Right cardiac atrium (tissue), 5 donors: ENCODE measurements at places on chromosomes 6 and 20. TPM values are rescaled to one million over a fixed set of nuclear protein-coding genes. Genes with fewer than 3 reads are reported as not detected.

The DNMT3B gene
- 0.62 TPM for total RNA-seq

The TXLNB gene
- total RNA-seq = 94.1 TPM

The DZANK1 gene
- total RNA-seq = 0.53 TPM

The KIFC1 gene
- 1.2 TPM for total RNA-seq

DNA sequence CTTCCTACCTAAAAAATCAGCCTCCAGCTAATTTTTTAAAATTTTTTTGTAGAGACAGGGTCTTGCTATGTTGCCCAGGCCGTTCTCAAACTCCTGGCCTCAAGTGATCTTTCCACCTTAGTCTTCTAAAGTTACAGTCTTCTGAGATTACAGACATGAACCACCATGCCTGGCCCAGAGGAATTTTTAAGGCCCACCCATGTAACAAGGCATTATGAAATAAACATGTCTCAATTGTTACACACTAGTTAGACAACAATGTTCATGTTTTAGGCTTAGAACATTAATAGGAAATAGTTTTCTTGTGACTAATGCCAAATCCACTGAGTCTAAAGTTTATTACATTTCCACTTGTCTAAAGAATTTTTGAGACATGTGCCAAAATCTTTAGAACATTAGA, 221.2 kb downstream of the LAMA2 start:
- no peak for DNase-seq

DNA sequence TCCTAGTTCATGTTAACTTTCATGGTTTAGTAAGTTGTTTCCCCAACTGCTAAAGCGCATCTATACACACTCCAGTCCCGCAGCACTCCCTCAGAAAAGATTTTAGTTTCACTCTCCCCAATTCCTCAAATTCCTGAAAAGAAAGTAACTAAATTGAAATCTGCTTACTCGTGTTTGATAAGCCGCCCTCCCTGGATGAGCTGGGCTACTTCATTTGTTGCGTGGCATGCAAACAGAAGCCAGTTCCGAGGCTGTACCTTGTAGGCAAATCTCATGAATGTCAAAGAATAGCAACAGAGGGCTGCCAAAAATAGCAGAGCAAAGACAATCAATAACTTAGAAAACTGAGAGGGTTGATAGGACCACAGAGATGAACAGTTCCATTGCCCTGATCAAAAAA, 16.9 kb downstream of the MPC1 start:
- DNase-seq = no peak

GRCh38 chr6:684831-685636, 7.9 kb downstream of the EXOC2 start:
- DNase-seq = no peak

DNA sequence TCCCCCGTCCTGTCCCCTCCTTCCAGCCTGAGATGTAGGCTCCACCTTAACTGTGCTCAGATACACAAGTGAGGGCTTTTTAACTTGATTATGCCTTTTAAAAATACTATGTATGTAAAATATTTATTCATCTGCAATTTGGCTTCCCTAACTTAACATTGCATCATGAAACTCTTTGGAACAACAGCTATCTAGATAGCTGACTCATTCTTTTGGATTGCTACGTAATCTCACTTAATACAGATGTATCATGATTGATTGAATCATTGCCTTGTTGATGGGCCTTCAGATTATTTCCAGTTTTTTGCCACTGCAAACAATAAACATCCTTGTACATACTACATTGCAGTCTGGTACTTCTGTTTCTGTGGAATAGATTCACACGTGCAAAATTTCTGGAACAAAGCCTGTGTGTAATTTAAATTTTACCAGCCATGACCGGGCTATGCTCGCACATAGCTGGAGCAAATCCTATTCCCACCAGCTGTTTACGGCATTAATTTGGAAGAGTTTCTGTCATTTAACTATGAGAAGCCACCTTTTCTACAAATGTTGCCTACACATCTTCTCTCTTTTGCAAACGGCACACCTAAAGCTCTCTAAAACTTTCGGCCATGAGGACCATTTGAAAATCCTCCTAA, 6.5 kb downstream of the PRND start:
- DNase-seq = no peak

- no peak for DNase-seq
Observed at GRCh38 chr20:22802296-22802695, 217.9 kb upstream of the FOXA2 start.

- no peak for DNase-seq
Observed at GRCh38 chr6:14553515-14553914, 435.9 kb downstream of the CD83 start.

DNA sequence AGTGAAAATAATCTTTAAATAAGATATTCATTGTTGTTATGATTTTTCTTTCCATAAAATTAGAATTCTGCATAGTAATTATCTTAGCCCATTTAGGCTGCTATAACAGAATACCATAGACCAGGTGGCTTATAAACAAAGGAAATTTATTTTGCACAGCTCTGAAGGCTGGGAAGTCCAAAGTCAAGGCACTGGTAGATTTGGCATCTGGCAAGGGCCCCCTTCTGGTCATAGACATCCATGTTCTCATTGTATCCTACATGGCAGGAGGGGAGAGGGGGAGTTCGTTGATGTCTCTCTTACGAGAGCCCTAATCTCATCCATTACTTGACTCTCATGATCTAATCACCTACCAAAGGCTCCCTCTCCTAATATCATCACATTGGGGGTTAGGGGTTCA, 175.0 kb upstream of the CCN2 start:
- DNase-seq = no peak

- DNase-seq = no peak
Observed at GRCh38 chr6:168134560-168135201, 55.7 kb upstream of the FRMD1 start.
